ENCODE measurements at places on chromosomes 12 and 14. TPM values are rescaled to one million over a fixed set of nuclear protein-coding genes. Genes with fewer than 3 reads are reported as not detected.

MYG1 gene
- 56.3 TPM for total RNA-seq

IFNG gene
- total RNA-seq: not detected

CCDC38 gene
- not detected for total RNA-seq

WNT1 gene
- total RNA-seq: not detected

NPAS3 gene
- 0.16 TPM for total RNA-seq

OTOGL gene
- total RNA-seq: 0.43 TPM

LHX5 gene
- not detected for total RNA-seq
